ENCODE measurements at places on chromosomes 11 and 22.

DNA sequence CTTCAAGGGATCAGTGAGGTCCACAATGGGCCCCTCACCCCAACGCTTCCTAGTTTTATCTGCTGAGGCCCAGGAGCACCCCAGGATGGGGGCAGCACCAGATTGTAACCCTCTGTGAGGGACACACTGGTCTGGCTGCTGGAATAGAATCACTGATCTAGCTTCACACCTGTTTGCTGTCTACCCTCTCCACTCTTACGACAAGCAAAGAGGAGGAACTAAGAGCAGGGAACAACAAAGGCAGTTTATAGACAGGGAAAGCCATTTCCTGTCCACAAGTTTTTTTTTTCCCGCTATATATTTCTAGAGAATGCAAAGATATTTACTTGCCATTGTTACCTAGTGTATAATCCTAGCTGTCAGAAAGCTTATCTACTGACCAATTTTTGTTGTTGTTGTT lies 61.0 kb upstream of the CRTAM start:
- H3K27ac ChIP-seq = no peak overlapping the region
- DNase-seq = no peak
- H3K36me3 ChIP-seq = no peaks in the 10 kb centered on the region
- H3K4me3 ChIP-seq = no peak overlapping the region

DNA sequence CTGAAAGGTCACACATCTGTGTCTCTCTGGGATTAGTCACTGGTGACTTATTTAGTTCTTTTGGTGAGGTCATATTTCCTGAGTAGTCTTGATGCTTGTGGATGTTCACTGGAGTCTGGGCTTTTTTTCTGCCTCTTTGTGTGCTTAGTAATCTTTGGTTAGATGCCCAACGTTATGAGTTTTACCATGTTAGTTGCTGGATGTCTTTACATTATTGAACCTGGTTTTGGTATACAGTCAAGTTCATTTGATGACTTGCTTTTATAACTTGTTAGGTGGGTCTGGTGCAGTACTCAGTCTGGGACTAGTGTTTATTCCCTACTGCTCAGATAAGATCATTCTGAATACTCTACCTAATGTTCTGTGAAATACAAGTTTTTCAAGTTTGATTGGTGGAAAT lies 26.2 kb upstream of the SLC37A2 start:
- H3K27ac ChIP-seq = no peak overlapping the region
- no peaks in the 10 kb centered on the region for H3K36me3 ChIP-seq
- no peaks in the 10 kb centered on the region for H3K27me3 ChIP-seq
- no peak for DNase-seq

DNA sequence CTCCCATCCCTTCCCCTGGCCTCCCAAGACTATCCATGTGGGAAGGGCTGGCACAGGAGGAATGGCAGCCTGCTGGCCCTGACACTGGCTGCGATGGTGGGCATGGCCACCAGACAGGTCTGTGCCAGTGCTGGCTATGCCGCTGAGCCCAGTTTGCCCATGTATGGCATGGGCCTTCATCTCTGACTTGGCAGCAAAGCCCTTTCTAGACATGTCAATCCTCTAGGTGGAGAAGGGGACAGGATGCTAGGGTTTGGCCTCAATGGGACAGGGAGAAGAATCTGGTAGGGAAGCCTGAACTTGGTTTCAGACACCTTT lies 8.8 kb downstream of the ZP1 start:
- no peak for DNase-seq
- H3K4me1 ChIP-seq = no peaks in the 10 kb centered on the region
- no peak overlapping the region for H3K4me3 ChIP-seq
- no peaks in the 10 kb centered on the region for H3K36me3 ChIP-seq
- no peak overlapping the region for H3K27ac ChIP-seq

- no peaks in the 10 kb centered on the region for H3K4me1 ChIP-seq
- no peak for DNase-seq
Measured at GRCh38 chr11:1163321-1163910, 5.7 kb downstream of the MUC5AC start.

GRCh38 chr22:25940479-25940878 lies 198.5 kb downstream of the MYO18B start:
- H3K4me3 ChIP-seq = no peak overlapping the region
- H3K27ac ChIP-seq = no peak overlapping the region
- H3K36me3 ChIP-seq = no peaks in the 10 kb centered on the region
- H3K4me1 ChIP-seq = no peaks in the 10 kb centered on the region
- no peak for DNase-seq
- H3K27me3 ChIP-seq = no peaks in the 10 kb centered on the region

- H3K4me3 ChIP-seq = no peak overlapping the region
- no peaks in the 10 kb centered on the region for H3K36me3 ChIP-seq
- peak; percentile 61 for DNase-seq
Measured at GRCh38 chr11:61972672-61973475, 5.4 kb upstream of the FTH1 start.

DNA sequence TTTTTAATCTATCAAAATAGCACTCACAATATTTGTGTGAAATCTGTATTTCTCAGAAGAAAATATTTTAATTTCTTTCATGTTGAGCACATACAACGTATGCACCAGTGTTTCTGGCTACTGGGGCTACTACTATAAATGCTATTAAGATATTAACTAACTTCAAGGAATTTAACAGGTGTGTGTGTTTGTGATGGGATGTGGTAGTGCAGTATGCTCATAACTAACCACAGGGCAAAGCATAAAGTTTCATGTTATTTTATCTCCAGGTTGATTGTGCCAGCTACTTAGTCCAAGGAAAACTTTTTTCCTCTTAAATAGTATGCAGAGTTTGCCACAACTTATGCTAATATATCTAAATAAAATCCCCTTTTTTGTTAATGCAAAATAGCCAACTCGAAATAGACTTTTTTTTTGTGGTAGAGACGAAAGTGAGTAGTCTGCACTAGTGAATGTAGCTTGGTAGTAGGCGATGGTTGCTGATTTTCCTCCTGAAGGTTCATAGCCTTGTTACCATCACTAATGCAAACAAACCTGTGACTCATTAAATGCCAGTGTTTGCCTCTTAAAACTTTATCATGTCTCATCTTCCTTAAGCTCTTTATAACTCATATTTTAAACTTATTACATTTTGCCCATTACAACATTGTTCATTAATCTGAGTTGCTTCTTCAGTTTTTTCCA lies 565.5 kb upstream of the ANO3 start:
- H3K36me3 ChIP-seq = no peaks in the 10 kb centered on the region
- H3K27ac ChIP-seq = no peak overlapping the region
- no peak overlapping the region for H3K4me3 ChIP-seq
- DNase-seq = no peak

All from Caco-2 (cell line).